Common myeloid progenitor, CD34-positive (primary cell): ENCODE measurements at places on chromosomes 1 and 21.

GRCh38 chr1:109198043-109198695, 15.5 kb upstream of the SARS1 start:
- no peak for DNase-seq

GRCh38 chr1:26327956-26328362, 10.2 kb downstream of the CD52 start:
- DNase-seq: no peak

DNA sequence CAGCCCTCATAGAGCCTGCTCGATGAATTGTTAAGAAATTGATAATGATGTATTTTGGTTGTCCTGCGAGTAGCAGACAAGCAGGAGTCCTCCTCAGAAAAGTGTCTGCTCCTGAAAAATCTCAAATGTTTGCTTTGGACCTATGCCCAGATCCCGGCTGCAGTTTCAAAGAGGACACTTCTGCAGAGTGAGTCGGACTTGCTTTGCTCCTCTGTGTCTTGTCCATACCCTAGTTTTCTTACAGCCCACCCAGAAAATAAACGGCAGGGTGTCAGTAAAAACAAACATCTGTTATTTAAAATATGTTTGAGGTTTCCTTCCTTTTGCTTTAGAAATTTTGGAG, 2.8 kb downstream of the S100A10 start:
- DNase-seq: no peak

GRCh38 chr1:217605390-217605789, 25.5 kb downstream of the GPATCH2 start:
- DNase-seq: no peak

DNA sequence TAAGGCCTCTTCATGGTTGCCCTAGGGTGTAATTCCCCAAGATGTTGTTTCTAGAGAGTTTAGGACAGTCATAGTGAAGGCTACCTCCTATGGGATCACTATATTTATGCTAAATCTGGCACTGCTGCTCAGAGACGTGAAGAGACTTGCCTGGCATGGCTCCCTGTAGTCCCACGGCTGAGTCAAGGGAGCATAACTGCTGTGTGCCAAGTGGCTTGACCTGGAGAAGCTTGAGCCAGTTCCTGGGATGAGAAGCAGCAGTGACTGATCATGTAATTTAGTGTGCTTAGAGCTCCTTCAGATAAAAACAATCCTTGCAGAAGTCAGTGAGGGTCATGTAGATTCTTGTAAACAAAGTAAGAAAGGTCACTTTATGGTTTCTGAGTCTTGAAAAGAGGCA, 68.9 kb upstream of the TSPAN2 start:
- DNase-seq: no peak

DNA sequence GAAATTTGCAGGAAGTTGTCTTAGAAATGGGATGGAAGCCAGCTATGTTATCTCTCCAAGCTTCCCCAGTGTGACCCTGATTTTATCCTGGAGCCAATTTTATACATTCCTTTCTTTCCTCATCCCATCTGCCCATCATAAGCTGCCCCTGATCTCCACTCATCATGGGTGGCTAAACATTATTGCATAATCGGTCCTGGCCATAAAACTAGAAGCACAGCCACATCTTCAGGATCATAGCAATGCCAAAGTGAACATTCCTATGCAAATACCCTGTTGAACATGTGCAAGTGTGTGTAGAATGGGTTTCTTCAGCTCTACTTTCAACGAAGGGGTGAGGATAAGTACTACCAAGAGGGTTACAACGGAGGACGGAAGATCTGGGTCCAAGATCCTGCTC, 50.6 kb upstream of the COG2 start:
- no peak for DNase-seq

DNA sequence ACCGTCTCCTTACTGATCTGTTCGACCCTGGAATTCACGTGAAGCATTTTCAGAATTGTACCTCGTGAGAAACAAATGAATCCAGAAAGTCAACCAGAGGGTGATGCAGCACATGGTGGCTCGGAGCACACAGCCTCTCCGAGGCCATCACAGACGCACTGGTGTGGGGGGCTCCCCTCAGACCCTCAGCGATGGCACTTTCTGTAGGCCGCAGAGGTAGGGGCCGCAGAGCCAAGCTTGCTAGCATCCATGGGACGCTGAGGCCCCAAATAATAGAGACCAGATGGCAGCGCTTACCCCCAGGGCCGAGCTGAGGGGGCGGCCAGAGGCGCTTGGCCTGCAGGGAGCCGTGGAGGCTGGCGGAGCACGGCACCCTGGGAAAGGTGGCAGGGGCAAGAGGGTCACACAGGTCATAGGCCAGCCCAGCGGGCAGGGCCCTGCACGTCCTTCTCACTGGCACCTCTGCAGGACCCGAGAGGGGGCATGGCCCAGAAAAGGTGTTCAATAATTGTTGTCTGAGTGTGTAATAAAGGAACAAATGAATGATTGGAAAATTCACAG, 28.1 kb upstream of the COL6A2 start:
- no peak for DNase-seq

GRCh38 chr1:62346886-62347285, 27.7 kb upstream of the KANK4 start:
- DNase-seq: no peak

- no peak for DNase-seq
Observed at GRCh38 chr1:193730017-193730416, 543.6 kb upstream of the B3GALT2 start.

DNA sequence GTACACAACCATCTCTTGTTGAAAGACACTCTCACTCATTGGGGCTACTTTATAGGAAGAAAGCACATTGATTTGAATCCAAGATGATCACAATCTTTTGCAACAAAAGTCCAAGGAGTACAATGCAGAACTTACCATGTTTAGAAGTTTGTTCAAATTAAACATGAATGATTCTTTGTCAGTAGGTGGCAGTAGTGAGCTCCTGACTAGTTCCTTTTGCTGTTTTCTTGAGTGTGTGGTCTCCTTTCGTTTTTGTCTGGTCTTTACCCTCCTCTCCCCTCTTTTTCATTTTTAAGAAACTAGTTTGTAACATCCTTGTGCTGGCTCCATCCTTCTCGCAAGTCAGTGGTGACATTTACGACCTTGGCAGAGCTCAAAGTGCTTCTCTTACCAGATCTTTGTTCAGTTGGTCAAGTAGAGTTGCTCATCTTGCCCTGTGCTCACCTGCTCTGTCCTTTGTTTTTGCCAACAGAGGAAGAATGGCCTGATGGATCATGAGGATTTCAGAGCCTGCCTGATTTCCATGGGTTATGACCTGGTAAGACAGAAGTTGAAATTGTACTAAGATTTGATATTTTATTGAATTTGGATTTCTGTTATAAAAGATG, 35.7 kb upstream of the MTR start:
- peak; percentile 72 for DNase-seq

DNA sequence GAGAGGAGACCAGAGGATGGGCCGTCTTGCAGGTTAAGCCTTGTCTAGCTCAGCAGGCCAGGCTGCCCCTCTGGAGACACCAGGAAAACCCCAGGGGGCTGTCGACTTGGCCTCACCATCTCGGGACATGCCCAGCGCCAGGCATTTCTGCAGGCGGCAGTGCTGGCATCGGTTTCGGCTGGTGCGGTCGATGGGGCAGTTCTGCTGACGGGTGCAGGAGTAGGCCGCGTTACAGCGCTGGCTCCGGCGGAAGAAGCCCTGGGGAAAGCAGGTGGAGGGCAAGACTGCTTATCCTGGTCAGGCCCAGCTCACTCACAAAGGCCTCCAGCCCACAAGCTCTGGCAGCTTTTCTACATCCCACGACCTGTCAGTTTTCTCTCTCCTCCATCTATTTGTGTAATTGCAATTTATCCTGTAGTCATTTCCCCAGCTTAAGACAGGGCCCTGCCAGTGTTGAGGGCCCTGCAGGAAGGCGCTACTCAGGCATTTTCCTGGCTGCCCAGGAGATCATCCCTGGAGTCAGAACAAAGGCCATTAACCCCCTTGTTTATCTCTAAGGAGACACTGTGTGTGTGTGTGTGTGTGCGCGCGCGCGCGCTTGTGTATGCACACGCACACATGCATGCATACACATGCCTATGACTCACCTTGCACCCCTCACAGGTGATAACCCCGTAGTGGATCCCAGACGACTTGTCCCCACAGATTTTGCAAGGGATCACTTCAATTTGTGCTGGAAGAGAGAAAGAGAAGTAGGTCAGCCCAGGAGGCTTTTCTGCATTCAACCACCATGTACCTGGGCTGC, 11.5 kb upstream of the LINGO4 start:
- peak; percentile 28 for DNase-seq

GRCh38 chr1:246638941-246639655, 72.8 kb downstream of the CNST start:
- DNase-seq: no peak

- no peak for DNase-seq
Observed at GRCh38 chr1:59343576-59343840, 46.6 kb downstream of the FGGY start.

DNA sequence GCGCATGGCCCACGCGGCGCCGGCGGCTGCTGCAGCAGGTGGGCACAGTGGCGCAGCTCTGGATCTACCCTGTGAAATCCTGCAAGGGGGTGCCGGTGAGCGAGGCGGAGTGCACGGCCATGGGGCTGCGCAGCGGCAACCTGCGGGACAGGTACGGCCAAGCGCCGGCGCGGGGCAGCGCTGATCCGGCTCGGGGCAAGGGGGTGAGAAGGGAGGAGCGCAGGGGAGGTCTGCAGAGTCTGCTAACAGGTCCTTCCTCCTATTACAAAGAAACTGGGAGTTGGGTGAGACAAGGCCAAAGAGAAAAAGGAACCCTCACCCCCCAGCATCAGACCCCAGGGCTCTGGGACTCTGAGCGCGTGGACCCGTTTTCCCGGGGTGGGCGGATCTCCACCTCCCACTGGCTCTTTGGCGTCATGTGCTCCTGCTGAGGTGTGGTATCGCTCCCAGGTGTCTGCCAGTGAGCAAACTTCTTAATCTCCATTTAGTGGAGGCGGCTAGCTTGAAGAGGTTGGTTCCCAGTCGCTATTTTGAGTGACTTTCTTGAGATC, 431 bp downstream of the MTARC1 start:
- no peak for DNase-seq

DNA sequence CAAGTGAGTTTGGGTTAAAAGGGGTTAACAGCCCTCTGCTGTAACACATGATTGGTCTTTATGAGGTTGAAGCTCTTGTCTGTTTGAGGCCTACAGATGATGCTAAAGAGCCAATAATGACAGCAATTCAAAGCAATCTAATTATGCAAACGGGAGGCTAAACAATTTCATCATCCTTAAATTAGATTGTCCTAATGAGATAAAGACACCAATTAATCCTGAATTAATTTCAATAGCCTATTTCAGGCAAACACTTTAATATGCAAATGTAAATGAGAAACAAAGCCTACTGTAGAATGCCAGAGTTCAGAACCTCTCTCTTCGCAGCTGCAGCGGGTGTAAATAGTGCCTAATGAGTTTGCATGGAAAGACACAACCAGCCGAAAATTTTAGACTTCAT, 504.7 kb upstream of the PBX1 start:
- no peak for DNase-seq

GRCh38 chr21:44918581-44919033, 2.1 kb downstream of the ITGB2 start:
- no peak for DNase-seq

DNA sequence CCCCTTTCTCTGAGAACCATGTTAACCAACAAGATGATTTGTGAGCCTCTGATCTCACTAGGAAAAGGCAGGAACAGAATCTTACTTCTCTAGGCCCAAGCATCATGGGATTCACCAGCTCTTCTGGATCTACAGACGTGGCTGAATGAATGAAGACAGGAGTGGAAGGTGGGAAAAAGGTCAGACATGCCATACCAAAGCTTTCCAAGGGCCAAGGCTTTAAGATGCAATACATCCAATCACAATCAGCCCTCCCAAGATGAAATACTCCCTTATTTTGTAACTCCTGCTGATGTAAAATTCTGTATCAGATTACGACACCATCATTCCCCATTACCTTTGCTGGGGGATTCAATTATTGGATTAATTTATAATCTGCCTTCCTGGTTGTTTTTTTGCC, 80.9 kb downstream of the SSBP3 start:
- DNase-seq: no peak

- DNase-seq: peak; percentile 46
Observed at GRCh38 chr1:220123889-220124288, 30.0 kb downstream of the IARS2 start.

DNA sequence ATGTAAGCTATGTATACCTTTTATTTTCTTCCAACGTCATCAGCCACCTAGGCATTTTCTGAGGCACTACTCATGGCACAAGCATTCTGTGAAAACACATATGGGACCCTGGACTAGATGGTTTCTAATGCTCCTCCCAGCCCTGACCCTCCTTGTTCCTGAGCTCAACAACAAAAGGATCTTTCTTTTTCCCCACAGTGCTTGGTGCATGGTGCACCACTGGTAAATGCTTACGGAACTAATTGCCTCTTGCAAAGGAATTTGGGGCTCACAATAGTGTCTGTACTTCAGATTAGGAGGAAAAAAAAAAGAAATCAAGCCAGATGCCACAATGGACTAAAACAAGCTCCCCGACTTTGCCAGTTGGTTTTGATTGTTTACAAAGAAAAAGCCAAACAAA, 390.5 kb downstream of the PLPP3 start:
- DNase-seq: no peak

GRCh38 chr21:24220446-24220845, 1386.8 kb downstream of the MRPL39 start:
- DNase-seq: no peak

GRCh38 chr1:7319196-7319595, 451.9 kb upstream of the VAMP3 start:
- DNase-seq: no peak

GRCh38 chr1:55311057-55311641, 96.0 kb upstream of the USP24 start:
- DNase-seq: no peak

DNA sequence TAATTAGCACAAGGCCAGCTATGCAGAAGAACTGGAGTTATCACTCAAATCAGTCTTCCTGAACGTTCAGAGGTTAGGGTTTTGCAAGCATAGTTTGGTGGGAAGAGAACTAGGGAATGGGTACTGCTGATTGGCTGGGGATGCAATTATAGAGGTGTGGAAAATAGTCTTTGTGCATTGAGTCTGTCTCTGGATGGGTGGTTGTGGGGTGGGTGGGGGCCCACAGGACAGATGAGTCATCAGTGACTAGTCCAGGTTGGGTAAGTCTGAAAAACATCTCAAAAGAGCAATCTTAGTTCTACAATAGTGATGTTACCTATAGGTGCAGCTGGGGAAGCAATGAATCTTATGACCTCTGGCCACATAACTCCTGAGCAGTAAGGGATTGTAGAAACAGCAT, 89.7 kb upstream of the HMCN1 start:
- DNase-seq: peak; percentile 7

GRCh38 chr1:177067752-177068410, 96.6 kb downstream of the ASTN1 start:
- DNase-seq: no peak

DNA sequence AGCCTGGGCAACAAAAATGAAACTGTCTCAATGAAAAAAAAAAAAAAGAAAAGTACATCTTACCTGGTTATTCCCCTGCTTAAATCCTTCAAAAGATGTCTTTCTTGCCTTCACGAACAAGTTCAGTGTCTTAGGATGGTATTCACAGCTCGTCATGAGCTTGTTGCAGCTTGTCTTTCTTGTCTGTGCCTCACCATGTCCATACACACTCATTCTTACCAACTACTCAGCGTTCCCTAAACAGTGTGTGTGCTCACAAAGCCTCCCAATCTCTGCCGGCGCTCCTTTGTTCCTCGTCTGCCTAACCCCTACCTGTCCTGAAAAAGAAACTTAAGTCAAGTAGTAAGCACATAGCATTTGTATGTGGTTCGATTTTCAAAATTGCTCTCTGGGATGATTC, 31.1 kb downstream of the UBE4B start:
- DNase-seq: no peak
